Activated T-helper 1 cell treated with anti-CD3 and anti-CD28 coated beads, Interleukin-12 subunit alpha, Interleukin-12 subunit beta, Interleukin-2, Interleukin-4 antibody, amounts not matched to agents 30 ng/mL and 10 ng/mL and 1 ng/mL, durations not matched to agents 14 hours and 24 hours and 36 hours (primary cell): ENCODE measurements at places on chromosomes 5 and 9. TPM values are rescaled to one million over a fixed set of nuclear protein-coding genes. Genes with fewer than 3 reads are reported as not detected.

- H3K27ac ChIP-seq, result no peak overlapping the region
- no peak overlapping the region for H3K4me3 ChIP-seq
- H3K27me3 ChIP-seq, result peaks cover 25% of the 10 kb centered on the region
Measured at GRCh38 chr9:22031655-22032411, 22.7 kb upstream of the CDKN2B start.

DNA sequence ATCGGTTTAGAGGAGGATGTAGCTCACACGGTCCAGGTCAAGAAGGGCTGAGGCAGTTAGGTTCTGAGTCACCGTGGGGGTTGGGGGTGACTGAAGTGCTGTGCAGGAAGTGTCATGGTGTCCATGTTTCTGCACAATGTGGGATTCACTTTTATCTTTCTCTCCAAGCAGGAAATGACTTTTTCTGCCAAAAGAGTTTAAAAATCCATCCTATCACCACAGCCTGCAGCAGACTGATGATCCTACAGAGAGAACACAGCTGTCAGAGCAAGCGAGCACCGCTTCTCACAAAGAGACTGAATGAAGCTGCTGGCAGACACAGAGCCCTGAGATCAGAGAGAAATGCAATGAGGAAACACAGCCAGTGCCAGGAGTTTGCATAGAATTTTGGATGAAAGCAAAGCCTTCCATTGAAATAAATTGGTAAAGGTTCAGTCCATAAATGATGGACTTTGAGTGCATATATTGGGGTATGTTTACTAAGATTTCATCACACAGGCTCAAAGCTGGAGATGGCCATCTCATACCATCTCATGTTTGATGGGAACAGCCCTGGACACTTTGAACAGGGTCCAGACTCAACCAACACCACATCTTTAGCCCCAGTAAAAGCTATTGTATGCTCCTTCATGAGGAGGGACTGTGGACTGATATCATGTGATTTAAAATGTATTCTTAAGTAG lies 213.9 kb upstream of the FBXL7 start:
- H3K27ac ChIP-seq, result no peak overlapping the region
- no peaks in the 10 kb centered on the region for H3K4me1 ChIP-seq
- no peaks in the 10 kb centered on the region for H3K27me3 ChIP-seq
- H3K36me3 ChIP-seq, result no peaks in the 10 kb centered on the region
- no peak overlapping the region for H3K4me3 ChIP-seq

- H3K36me3 ChIP-seq, result no peaks in the 10 kb centered on the region
- no peaks in the 10 kb centered on the region for H3K4me1 ChIP-seq
- DNase-seq, result no peak
Measured at GRCh38 chr9:1473956-1474634, 423.9 kb downstream of the DMRT2 start.

The BAAT gene
- total RNA-seq, result 0.08 TPM in 1 of 2 replicates, not detected in the other

The LRRC70 gene
- 0.83 and 0.86 TPM in 2 replicates for total RNA-seq

The NINJ1 gene
- 94.2 and 95.3 TPM in 2 replicates for total RNA-seq
